ENCODE measurements at places on chromosomes 11 and 22.

DNA sequence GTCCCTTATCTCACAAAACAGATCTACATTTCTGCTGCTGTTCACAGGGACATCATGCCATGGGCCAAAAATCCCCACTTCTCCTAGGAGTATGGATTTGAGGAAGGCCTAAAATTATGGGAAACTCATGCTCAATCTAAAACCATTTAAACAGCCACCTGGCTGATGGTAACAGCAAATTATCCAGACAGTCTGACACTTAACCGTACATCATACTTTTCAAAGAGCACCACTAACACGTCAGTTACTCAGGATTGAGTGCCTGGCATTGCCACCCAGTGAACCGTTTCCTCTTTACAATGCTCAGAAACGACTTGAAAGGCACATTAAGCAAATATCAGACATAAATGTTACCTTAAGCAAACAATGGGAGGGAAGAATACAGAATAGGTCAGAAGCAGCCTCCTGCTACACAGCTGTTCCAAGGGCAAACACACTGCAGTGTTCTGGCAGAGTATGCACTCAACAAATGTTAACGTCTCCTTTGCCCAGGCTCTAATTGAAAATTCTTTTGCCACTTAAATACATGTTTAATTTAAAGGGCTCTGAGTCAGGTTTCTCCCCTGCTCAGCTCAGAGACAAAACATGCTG, 18.8 kb upstream of the SLC36A4 start:
- DNase-seq = no peak

DNA sequence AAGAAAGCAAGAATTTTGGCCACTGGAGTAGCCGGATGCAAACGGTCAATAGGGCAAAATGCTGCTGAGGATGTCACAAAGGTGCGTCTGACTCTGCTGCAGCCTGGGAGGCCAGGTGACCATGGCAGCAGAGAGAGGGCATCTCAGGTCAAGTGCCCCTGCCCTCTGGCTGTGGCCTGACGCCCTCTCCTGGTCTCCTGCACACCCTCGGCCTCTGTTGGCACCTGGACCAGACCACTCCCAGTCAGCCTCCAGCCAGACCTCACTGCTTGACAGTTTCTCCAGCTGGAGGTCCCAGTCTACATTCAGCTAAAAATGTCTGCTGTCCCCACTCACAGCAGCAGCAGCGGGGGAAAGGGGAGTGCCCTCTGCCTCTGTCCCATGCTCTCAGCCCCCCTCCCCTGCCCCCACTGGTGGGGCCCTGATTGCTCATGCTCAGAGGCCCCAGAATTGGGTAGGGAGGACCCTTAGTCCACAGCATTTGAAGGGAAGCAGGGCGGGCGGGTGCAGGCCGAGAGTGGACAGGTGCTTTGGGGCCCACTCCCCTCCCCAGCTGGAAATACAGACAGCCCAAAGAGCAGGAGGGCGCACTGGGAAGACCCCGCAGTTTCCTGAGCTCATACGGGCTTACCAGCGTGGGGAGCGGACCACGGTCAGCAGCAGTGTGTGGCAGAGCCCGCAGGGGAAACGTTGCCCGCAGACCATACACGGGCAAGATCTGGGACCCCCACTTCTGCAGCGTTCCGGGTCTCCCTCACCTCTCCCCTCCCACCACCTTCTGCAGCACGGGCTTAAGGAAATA, 1.6 kb upstream of the BRSK2 start:
- DNase-seq = no peak

- no peak for DNase-seq
Measured at GRCh38 chr11:120978701-120979100, 45.2 kb upstream of the TBCEL start.

- DNase-seq = peak; percentile 55
Measured at GRCh38 chr22:40412441-40412840, 42.0 kb downstream of the SGSM3 start.

GRCh38 chr11:27329867-27330632, 33.0 kb downstream of the CCDC34 start:
- DNase-seq = no peak

- no peak for DNase-seq
Measured at GRCh38 chr11:114880442-114880841, 202.1 kb downstream of the NXPE2 start.

GRCh38 chr11:9575260-9576240, 2.1 kb downstream of the WEE1 start:
- no peak for DNase-seq

DNA sequence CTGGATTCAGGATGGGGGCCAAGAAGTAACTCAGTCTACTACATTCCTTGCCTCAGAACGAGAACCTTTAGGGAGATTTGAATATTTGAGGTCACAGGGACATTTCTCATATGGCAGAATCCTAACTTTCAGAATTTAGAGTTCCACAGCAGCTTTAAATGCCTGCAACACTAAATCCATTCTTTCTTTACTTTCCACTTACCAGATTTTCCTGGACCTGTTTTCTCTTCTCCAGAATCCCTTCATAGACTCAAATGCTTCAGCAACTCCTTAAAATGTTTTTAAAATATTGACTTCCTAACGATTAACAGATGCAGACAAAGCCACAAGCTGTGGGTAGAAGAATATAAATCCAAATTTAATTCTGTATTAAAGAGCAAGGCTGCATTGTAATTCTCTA, 63.1 kb downstream of the PRSS23 start:
- DNase-seq = no peak

Measured in GM12864 (cell line).